ENCODE measurements at places on chromosomes 12 and 14.

GRCh38 chr12:51496895-51497294 lies 72.3 kb downstream of the SLC4A8 start:
- no peak for DNase-seq

- DNase-seq, result no peak
Measured at GRCh38 chr12:47778881-47779280, 5.8 kb downstream of the SLC48A1 start.

- DNase-seq, result no peak
Measured at GRCh38 chr12:12488296-12488695, 74.4 kb downstream of the DUSP16 start.

DNA sequence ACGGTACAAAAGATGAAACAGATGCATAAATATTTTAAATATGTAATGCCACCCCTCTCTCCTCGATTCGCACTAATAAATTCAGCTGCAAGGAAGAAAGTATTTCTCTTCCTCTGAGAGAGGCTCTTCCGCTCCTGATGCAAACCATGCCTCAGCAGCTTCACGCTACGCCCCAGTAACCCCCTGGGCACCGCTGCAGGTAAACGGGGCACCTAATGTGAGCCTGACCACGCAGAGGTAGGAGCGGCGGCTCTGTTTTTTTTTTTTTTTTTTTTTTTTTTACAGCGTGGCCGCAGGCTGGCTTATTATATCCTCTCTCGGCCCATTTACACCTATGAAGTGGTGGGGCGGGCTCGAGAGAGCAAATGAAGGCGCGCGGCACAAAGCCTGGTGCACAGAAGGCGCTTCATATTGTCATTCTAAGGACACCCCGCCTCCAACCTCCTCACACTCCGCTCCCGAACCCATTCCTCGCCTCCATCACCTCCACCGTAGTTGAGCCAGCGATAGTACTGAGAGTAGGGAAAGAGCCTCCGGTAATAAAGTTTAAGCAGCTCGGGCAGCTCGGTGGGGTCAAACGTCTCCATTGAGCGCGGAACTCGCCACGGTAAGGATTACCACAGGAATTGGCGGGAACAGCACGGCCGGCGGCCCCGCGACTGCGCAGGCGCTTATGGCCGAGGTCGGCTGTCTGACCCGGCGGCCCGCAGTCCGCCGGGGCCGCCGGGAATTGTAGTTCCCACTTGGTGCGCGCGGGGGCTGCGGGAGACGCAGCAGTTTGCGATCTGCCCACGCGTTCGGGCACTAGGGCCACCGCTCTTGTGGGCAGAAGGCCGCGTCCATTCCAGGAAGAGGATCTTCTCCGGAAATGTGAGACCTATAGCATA lies at the start of gene PRIM1:
TSS of gene PRIM1 (minus strand) at position 612 of the 887 bp plus-strand sequence. CDS start at position 587, 25 bp downstream.
- peak; percentile 50 for DNase-seq

DNA sequence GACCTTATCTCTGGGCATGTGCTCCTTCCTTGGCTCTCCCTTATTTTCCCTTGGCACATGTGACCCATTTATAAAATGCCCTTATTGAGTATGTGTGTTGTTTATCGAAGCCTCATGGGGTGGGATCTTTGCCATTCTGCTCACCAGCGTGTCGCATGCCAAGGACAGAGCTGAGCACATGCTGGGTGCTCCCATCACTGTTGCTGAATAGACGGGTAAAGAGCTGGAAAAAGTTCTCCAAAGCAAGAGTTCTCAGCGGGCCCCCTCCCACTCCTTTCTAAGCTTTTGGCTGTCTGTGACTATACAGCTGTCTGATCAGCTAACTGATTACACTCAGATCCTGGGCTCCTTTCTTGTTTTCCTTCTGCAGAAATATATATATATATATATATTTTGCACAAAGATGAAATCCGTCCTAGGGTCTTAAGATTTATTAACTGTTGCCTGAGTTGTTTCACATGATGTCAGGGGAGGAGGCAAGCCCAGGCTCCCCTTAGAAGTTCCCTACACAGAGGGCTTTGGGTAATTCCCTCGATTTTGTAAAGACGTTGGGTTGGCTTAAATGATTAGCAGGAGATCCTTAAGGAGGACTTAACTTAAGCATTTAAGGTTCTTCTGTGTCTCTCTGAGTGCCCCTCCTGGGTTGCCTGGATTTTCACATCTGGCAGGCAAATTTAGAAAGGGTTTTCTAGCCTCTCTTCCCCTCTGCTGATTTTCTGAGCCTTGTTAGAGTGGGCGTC lies 71.6 kb downstream of the TMEM132C start:
- DNase-seq, result no peak

DNA sequence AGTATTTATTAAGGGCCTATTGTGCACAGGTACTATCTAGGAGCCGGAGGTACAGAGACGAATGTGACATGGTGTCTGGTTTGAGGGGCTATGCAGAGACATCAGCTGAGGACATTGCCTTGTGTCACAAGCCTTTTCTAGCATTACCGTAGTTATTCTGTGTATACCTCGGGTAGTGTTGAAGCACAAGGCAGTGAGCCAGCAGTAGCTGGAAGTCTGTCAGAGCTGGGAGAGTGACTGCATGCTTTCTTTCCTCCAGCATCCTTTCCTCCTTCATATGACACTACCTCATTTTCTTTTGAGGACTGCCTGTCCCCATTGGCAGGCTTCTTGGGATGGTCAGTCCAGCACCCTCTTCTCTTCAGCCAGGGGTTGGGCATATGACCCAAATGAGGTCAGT lies 77.0 kb downstream of the POLR3B start:
- DNase-seq, result no peak

DNA sequence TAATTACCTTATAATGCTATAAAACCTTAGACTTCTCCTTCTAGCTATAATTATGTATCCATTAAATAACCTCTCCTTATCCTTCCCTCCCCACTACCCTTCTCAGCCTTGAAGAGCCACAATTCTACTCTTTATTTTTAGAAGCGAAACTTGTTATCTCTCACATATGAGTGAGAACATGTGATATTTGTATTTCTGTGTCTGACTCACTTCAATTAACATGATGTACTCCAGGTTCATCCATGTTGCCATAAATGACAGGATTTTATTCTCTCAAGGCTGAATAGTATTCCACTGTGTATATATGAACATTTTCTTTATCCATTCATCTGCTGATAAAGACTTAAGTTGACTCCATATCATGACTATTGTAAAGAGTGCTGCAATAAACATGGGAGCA lies 485.6 kb downstream of the FLRT2 start:
- no peak for DNase-seq

GRCh38 chr12:42590330-42590934 lies 886 bp upstream of the PRICKLE1 start:
- DNase-seq, result no peak

DNA sequence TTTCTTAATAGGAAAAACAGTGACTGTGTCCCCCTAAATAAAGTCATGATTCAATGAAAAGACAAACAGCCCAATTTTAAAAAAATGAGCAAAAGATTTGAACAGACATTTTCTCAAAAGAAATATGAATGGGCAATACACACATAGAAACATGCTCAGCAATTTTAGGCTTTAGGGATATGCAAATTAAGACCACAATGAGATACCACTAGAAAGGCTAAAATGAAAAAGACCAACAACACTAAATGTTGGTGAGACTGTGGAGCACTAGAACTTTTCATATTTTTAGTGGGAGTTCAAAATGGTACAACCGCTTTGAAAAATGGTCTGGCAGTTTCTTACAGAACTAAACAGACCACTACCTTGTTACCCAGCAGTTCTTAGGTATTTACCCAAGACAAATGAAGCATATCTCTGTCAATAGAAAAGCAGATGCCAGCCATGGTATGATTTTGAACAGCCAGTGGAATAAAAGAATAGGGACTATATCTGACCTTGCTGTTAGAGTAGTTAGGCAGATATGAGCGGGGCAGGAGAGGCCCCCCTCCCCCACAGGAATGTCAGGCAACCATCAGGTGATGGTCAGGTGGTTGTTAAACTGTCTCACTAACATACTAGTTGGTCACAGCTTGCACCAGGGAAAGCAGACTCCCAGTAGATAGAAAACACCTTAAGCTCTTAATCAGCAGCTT lies 108.8 kb downstream of the PRKCH start:
- DNase-seq, result no peak

GRCh38 chr12:118206107-118206412 lies 70.1 kb downstream of the PEBP1 start:
- DNase-seq, result no peak

DNA sequence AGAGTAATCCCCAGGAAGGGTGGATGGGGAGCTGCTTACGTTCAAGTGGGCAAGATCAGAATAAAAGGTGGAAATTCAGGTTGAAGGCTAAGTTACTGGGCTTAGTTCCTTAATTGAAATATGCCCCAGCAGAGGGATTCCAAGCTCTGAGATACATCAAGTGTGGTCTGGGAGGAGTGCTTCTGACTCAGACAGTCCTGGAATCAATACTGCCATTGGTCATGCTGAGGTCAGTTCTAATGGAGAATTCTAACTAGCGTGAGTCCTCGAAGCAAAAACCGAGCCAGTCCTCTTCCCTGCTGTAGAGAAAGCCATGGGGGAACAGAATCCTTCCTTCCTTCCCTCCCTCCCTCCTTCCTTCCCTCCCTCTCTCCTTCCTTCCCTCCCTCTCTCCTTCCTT lies 39.9 kb downstream of the NOS1 start:
- DNase-seq, result no peak

GRCh38 chr14:79693935-79694334 lies 517.4 kb downstream of the DIO2 start:
- no peak for DNase-seq

DNA sequence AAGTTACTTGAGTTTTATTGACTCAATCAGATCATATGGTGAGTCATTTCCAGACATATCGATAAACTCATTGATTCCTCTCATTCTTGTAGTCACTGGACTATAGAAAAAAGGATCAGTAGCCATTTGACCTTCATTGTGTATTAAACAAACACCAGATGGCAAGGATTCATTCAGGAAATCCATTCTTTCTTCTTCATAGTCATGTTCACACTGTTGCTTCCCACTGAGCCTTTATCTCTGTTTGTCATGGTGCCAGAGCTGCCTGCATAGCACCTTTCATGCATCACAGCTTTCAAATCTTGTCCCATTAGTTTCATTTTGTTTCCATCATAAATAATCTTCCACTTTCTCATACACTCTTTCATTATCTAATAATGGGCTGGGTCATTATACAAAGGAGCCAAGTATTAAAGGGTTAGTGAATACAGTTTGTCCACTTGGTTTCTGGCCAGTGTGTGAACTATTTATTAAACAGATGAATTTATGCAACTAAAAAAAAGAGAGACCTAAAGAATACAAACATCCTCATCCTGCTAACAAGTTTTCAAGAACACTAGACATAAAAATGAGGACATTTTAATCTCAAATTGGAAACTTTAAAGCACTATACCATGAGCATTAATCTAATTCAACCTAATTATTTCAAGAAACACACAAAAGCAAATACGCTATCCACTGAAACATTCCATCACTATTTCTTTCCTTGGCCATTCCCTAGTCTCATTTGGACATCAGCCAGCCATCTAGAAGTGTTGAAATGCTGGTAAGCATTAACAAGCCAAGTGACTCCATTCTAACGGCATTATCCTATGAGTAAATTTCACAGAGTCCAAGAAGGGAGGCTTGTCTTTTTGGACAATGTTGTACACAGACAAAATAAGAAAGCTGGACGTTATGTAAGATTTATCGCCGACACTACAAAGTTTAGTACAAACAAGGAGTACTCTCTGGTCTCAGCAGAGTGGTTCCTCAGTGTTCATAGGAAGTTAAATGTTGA lies 476.5 kb downstream of the FOXG1 start:
- DNase-seq, result no peak

GRCh38 chr14:90511795-90512328 lies 115.0 kb downstream of the CALM1 start:
- DNase-seq, result no peak

DNA sequence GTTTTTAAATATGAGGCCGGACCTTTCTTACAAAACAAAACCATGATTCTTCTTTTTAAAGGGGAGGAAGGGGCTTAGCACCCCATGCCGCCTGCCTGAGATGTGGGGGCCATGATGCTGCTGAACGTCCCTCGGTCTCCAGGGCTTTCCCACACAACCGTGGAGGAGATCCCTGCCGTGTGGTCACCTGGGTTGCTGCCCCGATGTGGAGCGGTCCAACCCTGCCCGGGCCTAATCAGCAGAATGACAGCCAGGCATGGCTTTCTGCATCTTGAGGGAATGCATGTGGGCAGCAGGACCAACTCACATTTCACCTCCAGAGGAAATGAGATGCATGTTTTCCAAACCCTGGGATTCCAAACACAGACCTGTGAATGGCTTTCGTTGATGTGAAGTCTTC lies 48.9 kb upstream of the C14orf180 start:
- DNase-seq, result no peak

GRCh38 chr12:108773798-108774788 lies 42.8 kb upstream of the CORO1C start:
- DNase-seq, result no peak

DNA sequence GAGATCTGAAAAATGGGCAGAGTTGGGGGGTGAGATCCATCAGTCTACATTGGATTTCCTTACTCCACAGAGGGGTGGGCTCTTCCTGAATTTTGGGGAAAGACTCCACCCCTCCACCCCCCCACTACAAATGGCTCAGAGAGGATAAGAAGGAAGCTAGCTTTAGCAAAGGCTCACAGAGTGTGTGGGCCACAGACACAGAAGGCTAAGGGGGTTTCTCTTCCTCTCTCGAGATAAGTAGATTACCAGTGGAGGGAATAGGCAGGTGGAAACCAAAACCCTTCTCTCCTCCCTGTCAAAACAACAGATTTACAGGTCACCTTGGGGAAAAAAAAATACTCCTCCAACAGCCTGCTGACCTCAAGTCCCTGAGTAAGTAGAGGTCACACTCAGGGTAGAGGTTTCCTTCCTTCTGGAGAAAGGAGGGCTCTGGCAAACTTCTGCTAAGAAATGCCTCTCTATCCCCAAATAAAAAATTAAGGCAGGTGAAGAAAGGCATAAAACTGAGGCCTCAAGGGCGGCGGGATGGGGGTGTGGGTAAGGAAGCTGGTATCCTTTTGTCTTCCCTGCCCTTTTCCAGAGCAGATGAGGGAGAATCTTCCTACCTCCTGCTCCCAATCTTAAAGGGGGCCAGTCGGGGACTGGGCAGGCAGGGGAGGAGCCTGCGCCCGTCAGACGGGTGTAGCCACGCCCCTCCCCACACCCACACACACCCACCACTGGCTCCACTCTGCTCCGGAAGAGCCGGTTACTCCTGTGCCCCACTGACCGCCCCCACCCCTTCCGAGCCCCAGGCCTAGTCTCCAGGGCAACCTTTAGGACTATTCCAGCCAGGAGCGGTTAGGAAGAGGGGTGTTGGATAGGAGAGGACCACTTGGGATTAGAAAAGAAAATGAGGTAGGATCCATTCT lies 1.9 kb upstream of the BAZ2A start:
- DNase-seq, result no peak

All from stimulated activated CD8-positive, alpha-beta memory T cell treated with anti-CD3 and anti-CD28 coated beads, Interleukin-4, amount 100 ng/mL, for 1 hour (primary cell).